Daoy (cell line): ENCODE measurements at places on chromosomes 4 and X. TPM values are rescaled to one million over a fixed set of nuclear protein-coding genes. Genes with fewer than 3 reads are reported as not detected.

DNA sequence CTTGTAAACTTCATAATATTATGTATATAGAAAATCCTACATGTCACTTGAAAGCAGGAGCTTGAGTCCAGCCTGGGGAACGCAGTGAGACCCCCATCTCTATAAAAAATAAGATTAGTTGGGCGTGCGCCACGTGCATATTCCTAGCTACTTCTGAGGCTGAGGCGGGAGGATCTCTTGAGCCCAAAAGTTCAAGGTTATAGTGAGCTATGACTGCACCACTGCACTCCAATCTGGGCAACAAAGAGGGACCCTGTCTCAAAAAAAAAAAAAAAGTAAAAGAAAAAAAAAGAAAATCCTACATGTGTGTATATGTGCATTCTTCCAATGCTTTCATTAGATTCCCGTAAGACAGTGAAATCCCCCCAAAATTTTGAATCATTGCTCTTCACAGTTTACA, 1.7 kb downstream of the SEC31A start:
- DNase-seq = no peak

GRCh38 chrX:42824541-42824940, 46.6 kb upstream of the PPP1R2C start:
- no peak for DNase-seq

DNA sequence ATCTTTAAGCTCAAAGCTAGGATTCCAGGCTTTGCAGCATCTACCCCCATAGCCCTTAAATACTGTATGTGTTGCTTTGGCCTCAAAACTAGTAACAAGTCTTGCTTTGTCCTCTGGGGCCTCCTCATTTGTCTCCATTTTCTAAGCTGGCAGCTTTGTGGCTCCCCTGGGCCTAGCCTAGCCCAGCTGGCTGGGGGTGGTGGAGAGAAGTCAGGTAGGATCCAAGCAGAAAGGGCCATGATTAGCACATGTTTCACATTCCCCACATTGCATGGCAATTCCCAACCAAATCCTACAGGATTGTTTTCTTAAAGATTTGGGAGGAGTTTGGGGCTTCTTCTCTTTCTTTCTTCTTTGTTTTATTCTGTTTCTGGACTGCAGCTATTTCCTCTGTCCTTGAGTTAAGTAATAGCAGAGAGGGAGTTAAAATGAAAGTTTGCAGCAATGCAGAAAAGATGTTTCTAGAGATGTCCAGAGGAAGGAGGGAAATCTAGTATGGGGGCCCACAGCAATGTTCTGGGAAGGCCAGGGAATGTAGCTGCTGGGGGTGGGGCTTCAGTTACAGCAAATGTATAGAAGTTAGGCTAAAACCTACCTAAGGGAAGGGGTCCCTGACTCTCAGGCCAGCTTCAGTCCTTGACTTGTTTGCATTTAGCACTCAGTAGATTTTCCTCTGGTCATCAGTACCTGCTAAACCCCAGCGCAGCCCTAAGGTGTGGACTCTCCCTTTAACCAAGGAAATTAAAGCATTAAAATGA, 92.1 kb downstream of the SHROOM4 start:
- no peak for DNase-seq

GRCh38 chr4:1732911-1733310, 11.6 kb downstream of the TACC3 start:
- DNase-seq = no peak

DNA sequence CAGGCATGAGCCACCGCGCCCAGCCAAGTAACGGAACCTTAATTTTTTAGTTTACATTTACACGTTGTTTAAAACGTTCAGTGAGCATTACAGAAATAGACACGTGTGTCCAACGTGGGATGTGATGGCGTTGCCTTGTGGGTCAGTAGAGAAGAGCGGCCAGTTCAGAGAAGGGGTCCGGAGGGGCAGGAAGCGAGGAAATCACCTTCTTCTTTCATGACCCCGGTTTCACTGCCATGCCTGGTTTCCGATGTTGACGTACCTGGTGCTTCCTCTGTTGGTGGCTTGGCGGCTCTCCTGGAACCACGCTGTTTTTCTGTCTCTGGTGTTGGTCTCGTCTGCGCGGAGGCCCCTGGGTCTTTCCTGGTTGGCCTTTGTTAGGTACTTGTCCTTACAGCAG, 42.8 kb downstream of the PCGF3 start:
- no peak for DNase-seq

GRCh38 chr4:146398896-146399445, 122.8 kb downstream of the SLC10A7 start:
- no peak for DNase-seq

DNA sequence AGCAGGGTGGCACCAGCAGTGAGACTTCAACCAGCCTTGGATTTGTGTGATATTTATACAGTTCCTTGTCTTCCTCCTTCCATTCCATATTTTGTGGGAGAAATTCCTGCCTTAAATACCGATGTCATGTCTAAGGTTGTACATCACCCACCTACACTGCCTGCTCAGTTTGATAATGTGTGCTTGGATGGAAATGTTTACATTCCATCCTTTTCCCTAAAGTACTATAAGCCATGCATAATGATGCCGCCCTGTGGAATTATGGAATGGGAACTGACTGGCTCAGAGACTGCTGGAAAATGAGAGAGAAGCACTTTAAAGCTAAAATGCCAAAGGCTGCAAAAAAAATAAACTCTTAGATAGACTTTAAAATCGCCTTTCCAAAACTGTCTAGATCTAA, 11.3 kb upstream of the GLUD2 start:
- DNase-seq = no peak

- no peak for DNase-seq
These were observed 69.8 kb downstream of the FBXL5 start for GRCh38 chr4:15585331-15585730.

DNA sequence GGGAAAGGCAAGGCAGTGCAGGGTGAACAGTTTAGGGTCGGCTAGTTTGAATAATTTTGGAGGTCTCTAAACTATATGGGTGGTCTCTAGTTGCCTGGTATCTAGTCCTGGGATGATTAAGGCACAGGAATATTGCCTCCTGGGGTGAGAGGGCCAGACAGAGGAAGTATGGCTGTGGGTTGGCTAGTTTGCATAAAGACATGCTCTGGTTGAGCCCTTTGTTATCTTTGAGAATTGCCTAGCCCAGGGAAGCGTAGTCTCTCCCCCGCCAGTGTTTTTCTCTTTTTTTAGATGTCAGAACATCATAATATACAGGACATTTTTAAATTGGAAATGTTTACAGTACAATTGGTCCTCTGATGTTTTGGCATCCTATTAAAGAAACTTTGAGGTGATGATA, 163.5 kb downstream of the PWWP3B start:
- DNase-seq = no peak

The PAGE2B gene
- 2.3 TPM in 1 of 2 replicates, not detected in the other for total RNA-seq

The MAGED4 gene
- 25.5 and 42.3 TPM in 2 replicates for total RNA-seq

The SMPX gene
- not detected in 2 replicates for total RNA-seq

The NLRP2B gene
- total RNA-seq = not detected in 2 replicates

The UGT2A1 gene
- not detected in 2 replicates for total RNA-seq

The GATA1 gene
- not detected in 2 replicates for total RNA-seq

The IL13RA1 gene
- 14.7 and 21.7 TPM in 2 replicates for total RNA-seq

The FMR1NB gene
- 59.5 and 68.2 TPM in 2 replicates for total RNA-seq

The PABPC1L2B gene
- total RNA-seq = 0.06 TPM in 1 of 2 replicates, not detected in the other
